ENCODE measurements at places on chromosomes 16 and 17. TPM values are rescaled to one million over a fixed set of nuclear protein-coding genes. Genes with fewer than 3 reads are reported as not detected.

KRTAP4-9 gene
- total RNA-seq = not detected

KCNH6 gene
- total RNA-seq = under 0.01 TPM

NECAB2 gene
- not detected for total RNA-seq

HSF5 gene
- under 0.01 TPM for total RNA-seq

OR4D1 gene
- total RNA-seq = not detected

ATP5PD gene
- 219 TPM for total RNA-seq

C17orf78 gene
- total RNA-seq = not detected

CACNG3 gene
- not detected for total RNA-seq

KCNH4 gene
- under 0.01 TPM for total RNA-seq

TMC7 gene
- total RNA-seq = 3.6 TPM

AGRP gene
- total RNA-seq = not detected

ZNF267 gene
- total RNA-seq = 15.0 TPM

NEUROD2 gene
- not detected for total RNA-seq

TMEM204 gene
- 89.6 TPM for total RNA-seq

DNA sequence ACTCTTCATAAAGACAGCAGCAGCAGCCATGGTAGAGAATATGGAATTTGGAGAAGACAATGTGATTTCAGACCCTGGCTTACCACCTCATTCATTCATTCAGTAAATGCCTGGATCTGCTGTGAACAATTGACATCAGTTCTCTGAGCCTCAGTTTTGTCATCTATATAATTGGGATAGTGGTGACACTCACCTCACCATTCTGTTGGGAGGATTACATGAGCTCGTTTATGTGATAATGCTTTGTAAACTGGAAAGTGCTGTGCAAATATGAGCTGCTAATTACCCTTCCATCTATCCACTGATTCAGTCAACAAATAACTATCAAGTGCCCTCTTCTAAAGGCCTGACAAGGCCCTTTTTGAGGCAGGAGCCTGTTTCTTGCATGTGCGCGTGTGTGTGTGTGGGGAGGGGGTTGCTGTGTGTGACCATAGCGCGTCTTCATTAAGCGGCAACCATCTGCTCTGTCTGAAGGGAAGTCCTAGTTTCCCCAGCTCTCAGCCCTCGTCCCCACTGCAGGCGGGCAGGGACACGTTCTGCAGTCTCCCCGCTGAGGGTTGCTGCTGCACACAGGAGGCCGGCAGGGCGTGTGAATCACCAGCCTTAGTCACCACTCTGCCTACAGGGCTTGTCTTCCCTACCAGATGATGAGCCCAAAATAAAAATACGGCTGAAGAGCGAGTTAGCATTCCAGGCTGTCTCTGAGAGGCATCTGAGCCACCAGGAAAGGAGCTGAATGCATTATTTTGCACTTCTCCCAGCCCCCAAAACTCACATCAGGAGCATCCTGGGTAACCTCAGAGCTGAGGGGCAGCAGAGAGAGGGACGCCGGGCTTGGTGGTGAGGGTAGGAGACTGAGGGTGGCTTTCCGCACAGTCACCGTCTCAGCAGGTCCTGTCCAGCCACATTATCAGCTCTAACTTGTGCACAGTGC lies 19.9 kb downstream of the ARL4D start:
- DNase-seq = no peak

DNA sequence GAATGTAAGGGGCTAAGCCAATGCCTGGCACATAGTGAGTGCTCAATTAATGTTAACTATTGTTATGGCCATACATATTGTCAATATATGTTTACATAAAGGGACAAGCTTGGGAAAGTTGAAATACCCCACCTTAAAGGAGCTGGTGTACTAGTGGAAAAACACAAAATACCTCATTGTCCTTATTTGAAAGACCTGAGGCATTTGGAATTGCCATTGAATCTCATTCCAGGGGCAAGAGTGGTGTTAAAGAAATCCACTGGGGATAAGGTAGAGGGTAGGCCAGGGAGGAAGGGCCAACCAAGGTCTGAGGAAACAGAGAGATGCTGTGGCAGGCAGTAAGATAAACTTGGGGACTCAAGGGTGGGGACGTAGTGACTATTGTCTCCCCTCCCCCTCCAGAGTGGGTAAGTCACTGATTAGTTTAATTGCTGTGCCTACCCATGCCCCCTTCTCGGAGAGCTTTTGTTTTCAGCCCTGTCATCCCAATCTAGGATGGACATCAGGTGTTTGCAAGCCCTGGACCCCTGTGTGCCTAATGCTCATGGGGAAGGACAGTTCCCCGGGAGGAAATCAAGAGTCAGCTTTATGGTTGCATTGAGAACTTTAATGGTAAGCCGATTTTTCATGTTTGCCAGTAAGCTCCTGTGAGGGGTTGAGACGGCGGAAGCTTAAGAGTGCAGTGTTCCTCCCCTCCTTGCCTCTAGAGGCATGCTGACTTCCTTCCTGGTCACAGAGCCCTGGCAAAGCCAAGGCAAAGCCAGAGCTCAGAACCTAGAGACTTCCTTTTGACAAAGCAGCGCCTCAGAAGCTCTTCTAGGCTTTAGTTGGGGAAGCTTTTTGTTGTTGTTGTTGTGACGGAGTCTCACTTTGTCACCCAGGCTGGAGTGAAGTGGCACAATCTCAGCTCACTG lies 2.5 kb upstream of the HEATR9 start:
- DNase-seq = peak; percentile 50

GRCh38 chr17:57629886-57630285 lies 115.2 kb downstream of the CCDC182 start:
- no peak for DNase-seq

DNA sequence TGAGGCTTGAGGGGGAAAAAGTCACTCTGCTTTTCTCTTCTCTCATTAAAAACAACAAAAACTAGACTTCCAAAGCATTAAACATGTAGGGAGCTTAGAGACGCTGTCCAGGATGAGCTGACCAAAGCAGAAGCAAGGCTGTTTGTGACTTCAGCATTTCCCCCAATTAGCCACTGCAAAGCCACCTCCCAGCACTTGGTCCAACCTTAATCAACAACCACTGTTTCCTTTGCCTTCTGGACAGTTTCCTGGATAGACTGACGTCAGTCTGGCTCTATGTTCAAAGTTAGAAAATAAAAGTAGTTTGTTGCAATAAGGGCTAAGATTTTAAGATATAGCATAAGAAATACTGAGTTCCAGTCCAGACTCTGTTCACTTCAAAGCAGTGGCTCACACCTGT lies 3.1 kb downstream of the TMEM231 start:
- peak; percentile 32 for DNase-seq

DNA sequence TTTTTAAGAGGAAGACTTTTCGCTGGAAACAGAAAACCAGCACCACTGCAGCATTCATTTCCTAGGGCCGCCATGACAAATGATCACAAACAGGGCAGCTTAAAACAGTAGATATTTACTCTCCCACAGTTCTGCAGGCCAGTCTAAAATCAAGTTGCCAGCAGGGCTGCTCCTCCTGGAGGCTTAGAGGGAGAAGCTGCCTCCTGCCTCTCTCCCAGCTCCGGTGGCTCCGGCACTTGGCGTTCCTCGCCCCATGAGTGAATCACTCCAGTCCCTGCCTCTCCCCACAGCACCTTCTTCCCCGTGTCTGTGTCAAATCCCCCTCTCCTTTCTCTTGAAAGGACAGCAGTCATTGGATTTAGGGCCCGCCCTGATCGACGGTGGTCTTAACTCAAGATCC lies 72.1 kb downstream of the SOCS1 start:
- no peak for DNase-seq

- no peak for DNase-seq
Measured at GRCh38 chr17:17667947-17668346, 13.3 kb upstream of the RAI1 start.

DNA sequence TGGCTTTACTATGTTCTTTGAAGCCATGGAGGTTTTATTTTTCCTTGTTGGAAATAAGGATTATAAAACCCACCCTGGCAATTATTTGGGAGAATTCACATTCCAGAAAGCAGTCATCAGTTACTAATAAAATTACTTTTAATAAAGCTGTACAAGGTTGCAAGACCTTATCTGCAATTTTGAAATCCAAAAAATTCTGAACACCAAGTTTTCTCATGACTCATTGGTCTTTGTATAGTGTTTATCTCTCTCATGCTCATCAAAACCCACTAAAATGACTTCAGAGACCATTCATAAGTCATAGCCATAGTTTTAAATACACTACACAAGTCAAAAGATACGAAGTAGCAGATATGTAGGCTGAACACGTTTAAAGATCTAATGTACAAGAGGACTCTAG lies 6.0 kb upstream of the KRT38 start:
- DNase-seq = no peak

DNA sequence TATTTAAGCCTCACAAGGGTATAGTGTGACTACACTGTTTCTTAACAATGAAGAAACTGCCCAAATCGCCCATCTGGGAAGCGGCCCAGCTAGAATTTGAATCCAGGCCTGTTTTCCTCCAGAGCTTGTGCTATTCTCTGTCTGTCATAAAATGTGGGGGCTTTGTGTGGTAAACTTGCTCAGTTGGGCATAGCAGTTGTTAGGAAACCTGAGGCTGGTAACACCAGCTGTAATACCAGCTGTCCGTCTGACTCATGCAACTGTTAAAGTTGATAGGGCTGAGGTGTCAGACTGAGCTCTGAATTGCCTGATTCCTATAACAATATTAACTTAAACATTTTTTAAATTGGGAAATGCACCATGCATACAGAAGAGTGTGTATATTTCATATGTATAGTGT lies 9.3 kb downstream of the NOD2 start:
- DNase-seq = no peak

GRCh38 chr17:62911114-62911513 lies 54.9 kb upstream of the TANC2 start:
- DNase-seq = no peak

GRCh38 chr17:6480303-6480675 lies 36.0 kb downstream of the PIMREG start:
- DNase-seq = no peak

- no peak for DNase-seq
Measured at GRCh38 chr17:78488867-78489634, 88.1 kb downstream of the DNAH17 start.

DNA sequence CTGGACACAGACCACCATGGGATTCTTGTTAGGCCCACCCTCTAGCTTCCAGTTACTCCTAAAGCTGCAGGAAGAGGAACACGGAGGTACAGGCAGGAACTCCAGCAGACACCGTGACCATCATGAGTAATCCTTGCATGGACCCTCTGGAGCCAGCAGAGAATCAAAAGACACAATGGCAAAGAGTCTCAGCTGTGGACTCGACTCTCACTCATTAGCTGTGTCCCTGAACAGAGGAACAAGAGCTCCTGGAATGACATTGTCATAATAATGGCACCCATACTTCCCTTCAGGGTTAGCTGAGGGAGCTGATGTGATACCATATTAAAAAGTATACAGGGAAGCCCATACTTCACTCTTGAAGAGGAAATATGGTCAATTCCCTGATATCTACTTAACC lies 176.3 kb upstream of the ASIC2 start:
- DNase-seq = no peak

DNA sequence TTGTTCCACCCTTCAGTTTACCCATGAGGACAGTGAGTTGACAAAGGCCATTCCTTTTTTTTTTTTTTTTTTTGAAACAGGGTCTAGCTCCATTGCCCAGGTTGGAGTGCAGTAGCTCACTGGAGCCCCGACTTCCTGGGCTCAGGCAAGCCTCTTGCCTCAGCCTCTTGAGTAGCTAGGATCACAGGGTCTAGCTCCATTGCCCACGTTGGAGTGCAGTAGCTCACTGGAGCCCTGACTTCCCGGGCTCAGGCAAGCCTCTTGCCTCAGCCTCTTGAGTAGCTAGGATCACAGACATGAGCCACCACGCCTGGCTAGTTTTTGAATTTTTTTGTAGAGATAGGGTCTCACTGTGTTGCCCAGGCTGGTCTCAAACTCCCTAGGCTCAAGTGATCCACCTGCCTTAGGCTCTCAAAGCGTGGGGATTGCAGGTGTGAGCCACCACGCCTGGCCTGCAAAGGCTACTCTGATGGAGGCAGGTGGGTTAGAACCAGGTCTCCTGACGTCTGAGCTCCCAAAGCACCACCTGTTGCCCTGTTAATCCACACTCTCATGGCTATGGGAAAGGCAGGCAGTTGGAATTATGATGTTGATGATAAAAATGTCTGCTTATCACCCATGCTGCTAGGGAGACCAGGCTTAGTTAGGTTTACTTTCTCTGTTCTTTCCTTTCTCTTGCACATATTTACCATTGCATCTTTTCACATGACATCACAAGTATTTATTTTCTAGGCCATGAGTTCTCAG lies 65.2 kb downstream of the KSR1 start:
- DNase-seq = no peak

- DNase-seq = no peak
Measured at GRCh38 chr16:88652762-88653063, 1.9 kb upstream of the CYBA start.

DNA sequence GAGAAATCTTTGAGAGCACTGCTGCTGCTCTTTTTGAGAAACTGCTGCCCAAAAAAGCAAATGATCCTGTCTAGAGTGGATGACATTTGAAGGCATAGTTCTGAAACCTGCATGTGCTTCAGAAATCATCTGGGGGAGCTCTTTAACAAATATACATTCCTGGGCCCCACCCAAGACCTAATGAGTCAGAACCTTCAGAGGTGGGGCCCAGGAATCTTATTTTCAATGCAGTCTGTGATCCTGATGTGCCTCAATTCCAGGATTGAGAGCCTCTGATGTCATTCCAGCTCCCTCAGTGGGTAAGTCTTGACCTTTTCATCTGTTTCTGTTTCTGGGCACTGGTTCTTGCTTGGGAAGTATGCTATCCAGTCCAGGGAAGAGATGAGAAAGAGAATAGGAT lies 42.3 kb downstream of the HNF1B start:
- no peak for DNase-seq

DNA sequence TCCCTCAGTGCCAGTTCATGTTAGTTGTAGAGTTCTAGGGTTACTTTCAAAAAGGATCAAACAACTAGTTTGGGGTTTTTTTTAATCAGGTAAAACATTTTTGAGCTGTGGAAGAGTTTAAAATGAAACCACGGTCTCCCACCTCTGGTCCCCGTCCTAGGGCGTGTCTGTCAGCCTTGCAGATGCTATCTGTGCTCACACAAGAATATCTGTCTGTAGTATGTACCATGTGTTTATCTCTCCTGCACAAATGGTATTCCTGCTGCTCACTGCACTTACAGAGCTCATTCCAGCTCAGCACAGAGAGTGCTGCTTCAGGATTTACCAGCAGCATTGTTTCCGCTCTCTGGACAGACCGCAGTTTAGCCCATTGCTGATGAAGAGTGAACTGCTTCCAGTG lies 38.9 kb downstream of the UBN1 start:
- DNase-seq = no peak

DNA sequence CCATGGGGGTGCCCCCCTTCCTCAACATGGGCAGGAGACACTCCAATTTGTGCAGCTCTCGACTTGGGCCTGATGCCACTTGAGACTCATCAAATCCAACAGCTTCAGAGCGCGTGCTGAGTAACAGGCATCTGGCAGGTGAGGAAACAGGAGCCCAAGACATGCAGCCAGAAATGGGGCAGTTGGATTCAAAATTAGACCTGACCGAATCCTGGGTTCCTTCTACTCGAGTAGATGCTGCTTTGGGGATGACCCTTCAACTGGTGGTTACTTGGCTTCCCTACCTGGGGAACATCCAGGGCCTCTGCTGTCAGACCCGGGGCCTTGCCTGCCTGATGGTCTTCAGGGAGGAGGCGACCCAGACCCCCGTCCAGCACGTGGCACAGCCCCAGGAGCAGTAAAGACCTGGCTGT lies 488 bp upstream of the NTN3 start:
- no peak for DNase-seq

- peak; percentile 32 for DNase-seq
Measured at GRCh38 chr17:17985555-17985954, 12.9 kb downstream of the DRC3 start.

All from lung microvascular endothelial cell (primary cell).